Globus pallidus (tissue), 1 donor: ENCODE measurements at places on chromosomes 1 and 21.

DNA sequence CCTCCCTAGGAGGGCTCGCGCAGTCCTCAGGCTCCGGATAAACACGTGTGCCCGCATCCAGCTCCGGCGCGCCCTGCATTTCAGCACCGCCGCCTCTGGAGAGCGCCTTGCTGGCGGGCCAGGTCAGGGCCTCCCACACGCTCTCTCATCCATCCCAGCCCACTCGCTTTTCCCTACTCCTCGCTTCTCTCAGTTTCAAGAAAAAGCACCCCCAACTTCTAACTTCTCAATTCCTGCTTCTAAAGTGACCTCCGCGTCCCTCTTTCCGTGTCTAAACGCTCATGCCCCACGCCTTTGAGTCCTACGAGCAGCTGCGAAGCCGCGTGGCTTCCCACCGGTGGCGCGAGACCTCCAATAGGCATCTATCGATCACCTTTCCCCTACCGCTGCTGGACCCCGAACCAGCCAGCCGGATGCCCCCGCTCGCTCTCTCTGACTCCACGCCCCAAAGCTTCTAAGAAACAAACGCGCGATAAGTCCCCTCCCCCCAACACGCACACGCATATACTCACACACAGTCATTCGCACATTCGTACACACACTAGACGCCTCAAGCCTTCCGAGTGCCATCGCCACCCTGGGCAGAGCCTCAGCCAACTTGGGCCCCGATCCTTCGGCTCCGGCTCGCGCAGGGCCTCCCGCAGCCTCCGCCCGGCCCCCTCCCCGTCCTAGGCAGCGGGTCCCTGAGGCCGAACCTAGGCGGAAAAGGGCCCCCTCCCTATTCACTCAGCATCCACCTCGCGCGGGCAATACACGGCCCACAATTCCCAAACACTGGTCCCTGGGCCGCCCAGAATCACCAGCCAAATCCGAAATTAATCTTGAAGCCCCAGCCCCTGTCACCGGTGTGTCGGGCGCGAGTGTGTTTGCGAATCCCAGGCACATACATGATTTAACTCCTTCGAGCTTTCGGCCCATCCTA is 1.1 kb downstream of the NMNAT2 start:
- DNase-seq: peak; percentile 33

DNA sequence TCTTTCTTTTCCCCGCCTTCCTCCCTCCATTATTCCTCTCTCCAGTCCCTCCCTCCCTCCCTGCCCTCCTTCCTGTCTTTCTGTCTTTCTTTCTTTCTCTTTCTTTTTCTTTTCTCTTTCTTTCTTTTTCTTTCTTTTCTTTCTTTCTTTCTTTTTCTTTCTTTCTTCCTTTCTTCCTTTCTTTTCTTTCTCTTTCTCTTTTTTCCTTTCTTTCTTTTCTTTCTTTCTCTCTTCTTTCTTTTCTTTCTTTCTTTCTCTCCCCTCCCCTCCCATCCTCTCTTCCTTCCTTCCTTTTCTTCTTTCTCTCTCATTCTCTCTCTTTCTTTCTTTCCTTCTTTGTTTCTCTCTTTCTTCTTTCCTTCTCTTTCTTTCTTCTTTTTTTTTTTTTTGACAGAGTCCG is 402.2 kb upstream of the PLXNA2 start:
- no peak for DNase-seq

DNA sequence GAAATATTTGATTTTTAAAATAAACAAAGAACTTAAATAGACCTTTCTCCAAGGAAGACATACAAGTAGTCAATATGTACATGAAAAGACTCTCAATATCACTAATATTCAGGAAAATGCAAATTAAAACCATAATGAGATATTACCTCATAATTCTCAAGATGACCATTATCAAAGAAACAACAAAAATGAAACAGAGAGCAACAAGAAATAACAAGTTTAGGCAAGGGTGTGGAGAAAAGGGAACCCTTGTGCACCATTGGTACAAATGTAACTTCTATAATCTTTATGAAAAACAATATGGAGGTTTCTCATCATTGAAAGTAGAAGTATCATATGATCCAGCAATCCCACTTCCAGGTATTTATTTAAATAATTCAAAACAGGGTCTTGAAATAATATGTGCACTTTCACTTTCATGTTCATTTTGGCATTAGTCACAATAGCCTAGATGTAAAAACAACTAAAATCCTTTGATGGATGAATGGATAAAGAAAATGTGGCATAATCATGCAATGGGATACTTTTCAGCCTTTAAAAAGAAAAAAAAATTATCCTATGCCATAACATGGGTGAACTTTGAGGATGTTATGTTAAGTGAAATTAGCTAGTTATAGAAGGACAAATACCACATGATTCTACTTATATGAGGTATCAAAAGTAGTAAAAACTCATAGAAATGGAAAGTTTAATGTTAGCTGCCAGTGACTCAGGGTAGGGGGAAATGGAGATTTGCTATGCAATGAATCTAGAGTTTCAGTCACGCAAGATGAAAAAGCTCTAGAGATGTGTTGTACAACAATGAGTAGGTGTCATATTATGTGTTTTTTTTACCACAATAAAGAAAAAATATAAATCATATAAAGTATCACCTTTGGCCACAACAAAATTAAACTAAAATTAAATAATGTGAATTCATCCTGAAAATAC is 114.5 kb upstream of the LYPLAL1 start:
- no peak for DNase-seq

GRCh38 chr1:44029260-44029910 is 1.9 kb downstream of the SLC6A9 start:
- DNase-seq: no peak
